ENCODE measurements at places on chromosomes 11 and 22. TPM values are rescaled to one million over a fixed set of nuclear protein-coding genes. Genes with fewer than 3 reads are reported as not detected.
A peak's percentile ranks its signal among the peaks of the same experiment; 100 is the strongest.

GRCh38 chr11:60625262-60625661 lies 74.2 kb upstream of the MS4A8 start:
- H3K36me3 ChIP-seq, result no peaks in the 10 kb centered on the region
- H3K4me3 ChIP-seq, result no peak overlapping the region
- H3K27ac ChIP-seq, result no peak overlapping the region
- no peaks in the 10 kb centered on the region for H3K27me3 ChIP-seq

GRCh38 chr22:45452565-45453379 lies 39.3 kb downstream of the RIBC2 start:
- no peak for DNase-seq
- H3K4me1 ChIP-seq, result peaks cover 6% of the 10 kb centered on the region
- no peaks in the 10 kb centered on the region for H3K36me3 ChIP-seq
- H3K27me3 ChIP-seq, result no peaks in the 10 kb centered on the region
- H3K4me3 ChIP-seq, result no peak overlapping the region

Gene PSMD13
- total RNA-seq, result 69.9 TPM

Gene CRYAB
- total RNA-seq, result 174 TPM

DNA sequence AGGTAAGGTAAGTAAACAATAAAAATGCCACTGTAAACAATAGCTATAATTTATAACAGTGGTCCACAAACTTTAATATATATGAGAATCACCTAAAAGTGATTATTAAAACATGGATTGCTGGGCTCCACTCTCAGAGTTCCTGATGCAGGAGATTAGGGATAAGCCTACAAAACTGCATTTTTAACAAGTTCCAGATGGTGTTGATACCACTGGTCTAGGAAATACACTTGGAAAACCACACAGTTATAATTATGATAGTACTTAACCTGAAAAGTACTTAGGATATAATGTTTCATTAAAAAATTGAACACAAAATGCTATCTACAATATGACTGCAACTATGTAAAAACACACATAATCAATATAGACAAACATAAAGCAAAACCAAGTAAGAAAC lies 20.4 kb downstream of the FCHSD2 start:
- DNase-seq, result no peak
- no peak overlapping the region for H3K27ac ChIP-seq
- H3K36me3 ChIP-seq, result no peaks in the 10 kb centered on the region
- H3K4me1 ChIP-seq, result no peaks in the 10 kb centered on the region
- no peak overlapping the region for H3K4me3 ChIP-seq

Gene RNF169
- 24.1 TPM for total RNA-seq

- H3K4me3 ChIP-seq, result no peak overlapping the region
- H3K4me1 ChIP-seq, result no peaks in the 10 kb centered on the region
- H3K27ac ChIP-seq, result no peak overlapping the region
- no peak for DNase-seq
- no peaks in the 10 kb centered on the region for H3K27me3 ChIP-seq
- no peaks in the 10 kb centered on the region for H3K36me3 ChIP-seq
Observed at GRCh38 chr11:14764579-14765527, 121.2 kb downstream of the PDE3B start.

Gene MEI1
- total RNA-seq, result 2.3 TPM

DNA sequence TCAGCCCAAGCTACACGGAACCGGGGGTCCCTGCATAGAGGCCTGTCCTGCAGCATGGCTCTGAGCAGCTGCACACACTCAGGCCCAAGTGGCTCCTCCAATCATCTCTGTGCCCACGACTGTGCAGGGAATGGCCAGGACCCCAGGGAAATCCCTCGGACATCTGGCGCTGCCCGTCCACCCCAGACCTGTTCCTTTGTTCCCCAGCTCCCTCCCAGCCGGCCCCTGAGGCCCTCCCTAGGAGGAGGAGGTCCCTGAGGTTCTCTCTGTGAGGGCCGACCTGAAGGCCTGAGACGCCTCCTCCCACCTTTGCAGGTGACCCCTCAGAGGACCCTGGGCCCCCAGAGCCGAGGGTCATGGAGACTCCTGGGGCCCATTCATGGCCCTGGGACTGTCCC lies 1.1 kb downstream of the MLC1 start:
- no peaks in the 10 kb centered on the region for H3K27me3 ChIP-seq
- no peak overlapping the region for H3K4me3 ChIP-seq
- no peak overlapping the region for H3K27ac ChIP-seq
- H3K4me1 ChIP-seq, result no peaks in the 10 kb centered on the region
- no peaks in the 10 kb centered on the region for H3K36me3 ChIP-seq

GRCh38 chr11:2579315-2580060 lies 120.3 kb downstream of the KCNQ1OT1 start:
- peak; percentile 7 for DNase-seq
- no peaks in the 10 kb centered on the region for H3K4me1 ChIP-seq
- H3K27ac ChIP-seq, result no peak overlapping the region

Gene OR51E2
- total RNA-seq, result not detected

Gene SCARF2
- total RNA-seq, result 20.4 TPM

- no peak overlapping the region for H3K4me3 ChIP-seq
- H3K27me3 ChIP-seq, result no peaks in the 10 kb centered on the region
- DNase-seq, result peak; percentile 5
- peak overlapping the region; percentile 15 for H3K27ac ChIP-seq
Observed at GRCh38 chr11:129191649-129192048, 476 bp downstream of the ARHGAP32 start.

DNA sequence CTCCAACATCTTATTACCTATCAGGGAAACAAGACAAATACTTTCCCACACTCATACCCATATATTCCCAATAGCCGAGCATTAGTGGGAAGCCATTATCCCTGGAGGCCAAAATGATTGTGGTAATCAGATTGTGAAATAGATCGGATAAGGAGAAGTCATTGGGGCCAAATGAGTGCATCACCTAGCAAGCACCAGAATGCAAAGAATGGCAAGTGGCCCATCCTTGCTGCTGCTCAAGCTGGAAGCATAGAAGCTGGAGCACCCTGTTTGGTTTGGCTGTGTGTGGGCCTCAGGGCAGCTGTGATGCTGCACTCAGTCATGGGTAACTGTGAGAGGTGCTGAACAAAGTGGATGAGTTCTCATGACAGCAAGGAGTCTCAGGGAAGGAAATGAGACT lies 18.7 kb upstream of the DBX1 start:
- H3K27ac ChIP-seq, result no peak overlapping the region
- DNase-seq, result no peak
- H3K36me3 ChIP-seq, result no peaks in the 10 kb centered on the region

Gene UCP2
- 47.4 TPM for total RNA-seq

Gene IL17REL
- not detected for total RNA-seq

GRCh38 chr11:103652013-103652412 lies 384.4 kb upstream of the DDI1 start:
- no peak for DNase-seq
- no peaks in the 10 kb centered on the region for H3K27me3 ChIP-seq
- H3K4me1 ChIP-seq, result no peaks in the 10 kb centered on the region

DNA sequence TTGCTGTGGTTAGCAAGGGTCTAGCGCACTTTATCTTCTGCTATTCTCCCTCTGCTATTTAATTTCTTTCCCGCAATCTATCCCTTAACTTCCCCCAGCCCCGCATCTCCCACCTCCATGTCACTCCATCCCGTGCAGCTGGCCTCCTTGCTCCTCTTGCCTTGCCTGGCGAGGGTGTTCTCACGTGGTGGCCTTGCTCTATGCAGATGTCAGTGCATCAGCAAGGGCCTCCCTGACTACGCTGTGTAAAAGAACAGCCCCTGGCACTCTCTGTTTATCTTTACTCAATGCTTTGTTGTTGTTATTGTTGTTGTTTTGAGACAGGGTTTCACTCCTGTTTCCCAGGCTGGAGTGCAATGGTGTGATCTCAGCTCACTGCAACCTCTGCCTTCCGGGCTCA lies 114.4 kb upstream of the NNMT start:
- DNase-seq, result no peak
- peaks cover 1% of the 10 kb centered on the region for H3K36me3 ChIP-seq
- peak overlapping the region; percentile 99 for H3K27ac ChIP-seq
- peaks cover 56% of the 10 kb centered on the region for H3K4me1 ChIP-seq
- no peak overlapping the region for H3K4me3 ChIP-seq

DNA sequence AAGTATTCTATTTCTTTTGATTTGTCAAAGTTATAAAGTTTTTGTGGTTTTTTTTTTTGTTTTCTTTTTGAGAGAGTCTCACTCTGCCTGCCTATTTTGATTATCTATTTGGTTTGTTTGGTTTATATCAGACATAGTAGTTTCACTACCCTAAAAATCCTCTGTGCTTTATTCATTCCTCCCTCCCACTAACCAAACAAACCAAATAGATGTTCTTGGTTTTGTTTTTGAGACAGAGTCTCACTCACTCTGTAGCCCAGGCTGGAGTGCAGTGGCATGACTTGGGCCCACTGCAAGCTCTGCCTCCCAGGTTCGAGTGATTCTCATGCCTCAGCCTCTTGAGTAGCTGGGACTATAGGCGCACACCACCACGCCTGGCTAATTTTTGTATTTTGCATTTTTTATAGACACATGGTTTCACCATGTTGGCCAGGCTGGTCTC lies 67.9 kb downstream of the ENTHD1 start:
- DNase-seq, result no peak
- H3K27me3 ChIP-seq, result no peaks in the 10 kb centered on the region
- H3K4me1 ChIP-seq, result no peaks in the 10 kb centered on the region
- no peak overlapping the region for H3K27ac ChIP-seq
- no peak overlapping the region for H3K4me3 ChIP-seq

- H3K36me3 ChIP-seq, result no peaks in the 10 kb centered on the region
- H3K27ac ChIP-seq, result no peak overlapping the region
- no peak overlapping the region for H3K4me3 ChIP-seq
- H3K27me3 ChIP-seq, result no peaks in the 10 kb centered on the region
- no peak for DNase-seq
- H3K4me1 ChIP-seq, result no peaks in the 10 kb centered on the region
Observed at GRCh38 chr11:60863550-60864521, 3.5 kb upstream of the ZP1 start.

DNA sequence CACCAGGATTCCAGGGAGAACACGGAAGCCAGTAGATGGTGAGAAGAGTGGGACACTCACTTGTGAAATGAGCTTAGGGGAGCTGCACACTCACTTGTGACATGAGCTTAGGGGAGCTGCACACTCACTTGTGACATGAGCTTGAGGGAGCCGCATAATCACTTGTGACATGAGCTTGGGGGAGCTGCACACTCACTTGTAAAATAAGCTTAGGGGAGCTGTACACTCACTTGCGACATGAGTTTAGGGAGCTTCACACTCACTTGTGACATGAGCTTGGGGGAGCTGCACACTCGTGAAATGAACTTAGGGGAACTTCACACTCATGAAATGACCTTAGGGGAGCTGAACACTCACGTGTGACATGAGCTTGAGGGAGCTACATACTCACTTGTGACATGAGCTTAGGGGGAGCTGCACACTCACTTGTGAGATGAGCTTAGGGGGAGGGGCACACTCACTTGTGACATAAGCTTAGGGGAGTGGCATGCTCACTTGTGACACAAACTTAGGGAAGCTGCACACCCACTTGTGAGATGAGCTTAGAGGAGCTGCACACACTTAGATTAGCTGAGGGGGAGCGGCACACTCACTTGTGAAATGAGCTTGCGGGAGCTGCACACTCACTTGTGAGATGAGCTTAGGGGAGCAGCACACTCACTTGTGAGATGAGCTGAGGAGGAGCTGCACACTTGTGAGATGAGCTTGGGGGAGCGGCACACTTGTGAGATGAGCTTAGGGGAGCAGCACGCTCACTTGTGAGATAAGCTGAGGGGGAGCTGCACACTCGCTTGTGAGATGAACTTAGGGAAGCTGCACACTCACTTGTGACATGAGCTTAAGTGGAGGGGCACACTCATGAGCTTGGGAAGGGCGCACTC lies 59.0 kb downstream of the NCAPD3 start:
- no peak for DNase-seq
- peaks cover 37% of the 10 kb centered on the region for H3K36me3 ChIP-seq
- H3K27me3 ChIP-seq, result no peaks in the 10 kb centered on the region
- no peak overlapping the region for H3K4me3 ChIP-seq

DNA sequence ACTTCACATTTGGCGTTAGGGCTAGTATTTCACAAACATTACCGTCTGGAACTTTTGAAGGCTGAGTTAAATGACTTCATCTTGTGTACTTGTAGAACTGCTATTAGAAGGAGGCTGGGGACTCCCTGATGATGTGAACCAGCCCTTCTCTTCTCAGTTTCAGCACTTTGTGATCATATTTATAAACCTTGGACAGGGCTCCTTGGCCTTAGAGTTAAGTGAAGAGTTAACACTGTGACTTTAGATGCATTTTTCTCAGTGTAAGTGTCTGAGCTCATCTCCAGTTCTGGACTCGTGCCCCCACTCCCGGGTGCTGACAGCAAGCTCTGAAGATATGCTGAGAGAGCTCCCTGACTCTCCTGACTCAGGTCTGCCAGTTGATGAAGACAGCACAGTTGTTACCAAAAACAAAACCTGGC lies 8.4 kb downstream of the MIAT start:
- H3K4me3 ChIP-seq, result no peak overlapping the region
- no peaks in the 10 kb centered on the region for H3K4me1 ChIP-seq
- peaks cover 7% of the 10 kb centered on the region for H3K27me3 ChIP-seq
- H3K27ac ChIP-seq, result no peak overlapping the region

GRCh38 chr11:103649401-103649895 lies 387.0 kb upstream of the DDI1 start:
- no peaks in the 10 kb centered on the region for H3K4me1 ChIP-seq
- DNase-seq, result no peak
- H3K4me3 ChIP-seq, result no peak overlapping the region
- H3K27ac ChIP-seq, result no peak overlapping the region

DNA sequence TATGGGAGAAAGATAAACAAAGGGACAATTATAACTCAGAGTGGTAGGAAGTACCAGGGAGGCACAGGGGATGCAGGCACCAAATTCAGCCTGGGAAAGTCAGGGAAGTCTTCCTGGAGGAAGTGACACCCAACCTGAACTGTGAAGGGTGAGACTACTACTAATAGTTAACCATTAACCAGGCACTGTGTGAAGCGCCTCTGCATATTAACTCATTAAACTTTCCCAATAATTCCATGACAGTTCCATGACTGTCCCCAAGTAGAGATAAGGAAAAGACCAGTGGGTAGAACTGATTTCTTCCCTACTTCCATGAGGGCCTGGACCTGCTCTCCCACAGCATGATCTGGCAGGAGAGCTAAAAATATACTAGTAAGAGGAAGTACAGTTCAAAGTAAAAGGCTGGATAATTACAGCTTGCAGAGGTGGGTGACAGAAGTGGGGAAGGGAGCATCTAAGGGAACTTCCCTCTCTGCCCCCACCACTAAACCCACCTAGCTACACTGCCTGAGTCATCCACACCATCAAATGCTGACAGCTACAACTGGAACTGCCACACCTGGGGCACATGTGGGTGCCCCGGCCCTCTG lies 4.7 kb upstream of the AP1B1 start:
- H3K36me3 ChIP-seq, result no peaks in the 10 kb centered on the region
- H3K27ac ChIP-seq, result no peak overlapping the region
- DNase-seq, result no peak
- H3K4me3 ChIP-seq, result no peak overlapping the region
- H3K4me1 ChIP-seq, result peaks cover 13% of the 10 kb centered on the region

DNA sequence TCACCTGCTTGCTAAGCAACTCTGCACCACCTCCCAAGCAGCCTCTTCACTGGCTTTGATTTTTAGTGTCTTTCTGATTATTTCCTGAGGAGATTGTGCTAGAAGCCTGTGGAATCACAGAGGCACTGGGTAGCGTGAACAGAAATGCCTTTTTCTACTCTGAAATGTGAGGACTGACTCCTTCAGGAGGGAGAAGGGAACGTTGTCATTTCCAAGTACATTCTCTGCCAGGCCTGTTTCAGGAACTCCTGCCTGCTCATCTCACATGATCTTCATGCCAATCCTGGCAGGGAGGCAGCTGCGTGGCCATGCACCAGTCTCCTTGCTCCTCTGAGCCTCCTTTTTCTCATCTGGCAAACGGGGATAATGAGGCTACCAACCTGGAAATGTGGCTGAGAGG lies 49.8 kb upstream of the PRDM11 start:
- no peak overlapping the region for H3K27ac ChIP-seq
- no peak overlapping the region for H3K4me3 ChIP-seq
- no peaks in the 10 kb centered on the region for H3K36me3 ChIP-seq
